ENCODE measurements at places on chromosomes 4 and X.

GRCh38 chrX:38860106-38861013, 59.1 kb downstream of the MID1IP1 start:
- DNase-seq: no peak

GRCh38 chr4:20612313-20612712, 87.9 kb upstream of the PACRGL start:
- no peak for DNase-seq

DNA sequence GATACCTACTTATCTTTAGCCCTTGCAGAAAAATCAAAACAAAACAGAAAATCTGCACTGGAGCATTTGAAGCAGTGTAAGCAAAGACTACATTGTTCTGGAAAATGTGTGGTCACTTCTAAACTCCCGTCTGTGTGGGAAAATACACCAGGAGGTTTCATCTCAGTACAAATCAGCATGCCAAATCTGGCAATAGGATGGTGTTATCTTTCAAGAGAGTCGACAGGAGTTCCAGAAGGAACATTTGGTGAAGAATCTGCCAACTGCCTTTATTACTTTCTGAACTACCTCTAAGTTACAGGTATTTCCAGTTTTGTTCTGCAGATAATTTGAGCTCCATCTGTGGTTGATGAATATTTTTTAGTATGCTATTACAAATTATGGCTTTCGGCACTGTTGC, 1348.0 kb downstream of the RAPGEF2 start:
- no peak for DNase-seq

DNA sequence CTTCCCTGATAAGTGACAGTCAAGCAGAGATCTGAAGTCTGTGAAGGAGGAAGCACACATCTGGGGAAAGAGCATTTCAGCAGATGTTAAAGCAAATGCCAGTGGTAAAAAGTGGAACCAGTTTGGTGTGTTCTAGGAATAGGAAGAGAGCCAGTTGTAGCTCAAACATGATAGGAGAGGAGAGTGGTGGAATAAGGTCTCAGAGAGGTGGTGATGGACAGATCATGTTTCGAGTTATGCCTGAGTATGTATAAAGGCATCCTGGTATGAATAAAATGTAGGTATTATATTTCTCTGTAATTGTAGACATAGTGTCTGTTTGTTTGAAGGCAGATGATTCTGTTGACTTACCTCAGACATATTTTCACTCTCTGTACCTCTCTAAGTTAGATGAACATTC, 89.1 kb downstream of the LARP7 start:
- no peak for DNase-seq

DNA sequence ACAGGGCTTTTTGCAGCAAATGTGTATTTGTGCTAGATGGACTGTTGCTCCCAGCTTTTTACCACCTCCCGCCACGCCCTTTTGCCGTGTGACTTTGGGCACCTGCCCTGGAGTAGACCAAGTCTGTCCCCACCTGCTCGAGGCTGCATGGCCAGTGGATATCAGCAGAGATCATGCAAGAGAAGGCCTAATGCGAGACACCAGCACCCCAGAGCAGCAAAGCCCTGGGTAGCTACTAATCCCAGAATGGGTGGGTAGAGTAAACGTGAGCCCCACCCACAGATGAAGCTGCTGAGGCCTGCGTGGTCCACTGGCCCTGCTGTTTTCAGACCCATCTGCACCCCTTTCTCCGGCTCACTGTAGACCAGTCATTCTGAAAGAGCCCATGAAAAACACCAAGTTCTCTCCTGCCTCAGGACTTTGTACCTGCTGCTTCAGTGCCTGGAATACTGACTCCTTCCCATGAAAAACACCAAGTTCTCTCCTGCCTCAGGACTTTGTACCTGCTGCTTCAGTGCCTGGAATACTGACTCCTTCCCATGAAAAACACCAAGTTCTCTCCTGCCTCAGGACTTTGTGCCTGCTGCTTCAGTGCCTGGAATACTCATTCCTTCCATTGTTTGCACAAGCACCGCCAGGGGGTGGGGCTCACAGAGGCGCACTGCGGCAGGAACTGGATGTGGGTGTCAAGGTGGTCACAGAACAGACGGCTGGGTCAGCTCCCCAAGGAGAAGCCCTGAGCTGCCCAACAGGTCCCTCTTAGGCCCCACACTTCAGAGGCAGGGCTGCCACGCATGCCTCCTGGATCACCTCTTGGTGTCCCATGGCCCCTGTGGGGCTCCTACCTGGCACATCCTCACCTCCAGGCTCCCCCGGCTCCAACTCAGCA, 5.1 kb upstream of the TNIP2 start:
- DNase-seq: no peak

GRCh38 chr4:23245203-23245832, 552.6 kb downstream of the GBA3 start:
- DNase-seq: no peak

DNA sequence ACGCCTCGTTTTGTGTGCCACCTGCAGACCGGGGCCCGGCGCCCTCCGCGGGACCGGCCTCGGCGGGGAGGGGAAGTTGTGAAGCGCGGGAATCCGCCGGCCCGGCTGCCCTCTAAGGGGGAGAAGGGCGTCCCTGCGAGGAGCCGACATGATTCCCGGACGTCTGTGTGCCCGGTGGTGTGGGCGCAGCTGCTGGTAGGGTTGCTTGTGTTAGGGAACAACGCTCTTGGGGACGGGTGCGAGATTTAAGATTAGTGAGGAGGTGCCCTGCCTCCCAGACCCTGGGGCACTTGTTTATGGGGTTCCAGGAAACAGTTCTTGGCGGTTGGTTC, 627 bp downstream of the CDKN2AIP start:
- no peak for DNase-seq

DNA sequence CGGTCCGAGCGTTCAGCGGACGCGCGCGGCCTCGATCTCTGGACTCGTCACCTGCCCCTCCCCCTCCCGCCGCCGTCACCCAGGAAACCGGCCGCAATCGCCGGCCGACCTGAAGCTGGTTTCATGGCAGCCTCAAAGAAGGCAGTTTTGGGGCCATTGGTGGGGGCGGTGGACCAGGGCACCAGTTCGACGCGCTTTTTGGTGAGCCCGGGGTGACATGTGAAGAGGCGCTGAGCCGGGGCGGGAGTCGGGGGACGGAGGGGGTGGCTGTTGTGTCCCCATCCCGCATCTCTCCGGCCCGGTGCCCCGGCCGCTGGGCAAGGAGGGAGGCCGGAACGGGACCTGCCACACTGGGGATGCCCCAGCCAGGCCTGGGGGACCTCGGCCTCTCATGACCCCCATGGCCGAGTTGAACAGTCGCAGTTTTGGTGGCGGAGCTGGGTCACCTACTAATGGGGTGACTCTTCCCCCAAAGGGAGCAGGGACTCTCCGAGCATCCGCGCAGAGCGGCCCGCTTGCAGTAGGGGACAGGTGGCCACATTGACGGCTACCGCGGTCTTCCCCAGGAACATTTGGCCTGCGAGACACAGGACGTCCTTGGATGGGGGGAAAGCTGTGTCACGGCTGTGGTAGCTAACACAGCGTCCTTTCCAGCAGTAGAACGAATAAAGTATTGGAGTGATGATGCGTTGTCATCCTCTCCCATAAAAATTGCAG, at the start of gene GK:
TSS of gene GK (plus strand) at position 9 of the 717 bp plus-strand sequence. CDS start at position 124, 115 bp downstream.
- DNase-seq: no peak

DNA sequence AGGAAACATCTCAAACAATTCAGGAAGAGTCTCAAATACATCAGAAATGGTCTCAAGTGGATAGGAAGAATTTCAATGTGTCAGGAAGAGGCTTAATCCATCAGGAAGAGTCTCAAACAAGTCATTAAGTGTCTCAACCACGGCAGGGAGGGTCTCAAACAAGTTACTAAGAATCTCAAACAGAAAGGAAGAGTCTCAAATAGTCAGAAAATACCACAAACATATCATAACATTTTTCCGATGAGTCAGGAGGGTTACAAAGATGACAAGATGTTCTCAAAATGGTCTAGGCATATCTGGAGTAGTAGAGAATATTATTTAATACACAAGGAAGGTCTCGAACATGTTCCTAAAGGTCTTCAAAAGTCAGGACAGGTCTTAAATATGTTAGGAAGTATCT, 109.3 kb upstream of the USP9X start:
- no peak for DNase-seq

- DNase-seq: no peak
Observed at GRCh38 chrX:4878640-4879039, 1165.2 kb upstream of the PRKX start.

DNA sequence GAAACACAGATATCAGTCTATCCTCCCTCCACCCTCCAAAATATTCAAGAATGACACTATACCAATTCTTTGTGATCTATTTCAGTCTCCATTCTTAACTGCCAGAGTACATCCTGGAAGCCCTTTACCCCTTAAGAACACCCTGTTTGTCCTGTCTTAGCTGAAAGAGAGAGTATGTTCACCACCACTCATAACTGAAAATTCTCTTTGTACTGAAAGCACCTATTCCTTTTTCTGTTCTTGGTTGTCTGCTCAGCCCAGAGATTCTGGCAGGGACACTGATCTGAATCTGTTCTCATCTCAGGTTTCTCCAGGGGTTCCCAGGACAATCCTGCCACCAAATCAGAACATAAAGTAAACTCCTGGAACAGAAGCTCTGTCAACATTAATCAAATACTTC, 25.4 kb upstream of the EREG start:
- DNase-seq: no peak

DNA sequence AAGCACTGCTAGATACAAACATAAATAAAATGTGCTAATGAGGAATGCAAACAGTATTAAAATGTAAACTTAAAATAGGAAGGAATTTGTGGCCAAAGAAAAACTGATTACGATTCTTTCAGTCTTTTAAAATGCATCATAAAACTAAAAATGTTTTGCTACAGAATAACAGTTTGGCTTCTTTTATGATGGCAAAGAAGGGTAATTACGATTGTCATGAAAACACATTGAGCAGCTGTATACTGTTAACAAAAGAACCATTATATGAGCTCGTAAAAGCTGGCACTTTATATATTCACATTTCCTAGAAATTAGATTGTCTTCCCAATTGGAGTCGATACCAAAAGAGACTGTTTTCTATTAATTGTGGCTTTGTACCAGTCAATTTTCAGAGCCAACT, 290.4 kb downstream of the NR3C2 start:
- no peak for DNase-seq

- DNase-seq: peak; percentile 9
Observed at GRCh38 chr4:123741906-123742305, 345.3 kb downstream of the SPRY1 start.

GRCh38 chr4:22384154-22384553, 131.7 kb downstream of the ADGRA3 start:
- DNase-seq: no peak

DNA sequence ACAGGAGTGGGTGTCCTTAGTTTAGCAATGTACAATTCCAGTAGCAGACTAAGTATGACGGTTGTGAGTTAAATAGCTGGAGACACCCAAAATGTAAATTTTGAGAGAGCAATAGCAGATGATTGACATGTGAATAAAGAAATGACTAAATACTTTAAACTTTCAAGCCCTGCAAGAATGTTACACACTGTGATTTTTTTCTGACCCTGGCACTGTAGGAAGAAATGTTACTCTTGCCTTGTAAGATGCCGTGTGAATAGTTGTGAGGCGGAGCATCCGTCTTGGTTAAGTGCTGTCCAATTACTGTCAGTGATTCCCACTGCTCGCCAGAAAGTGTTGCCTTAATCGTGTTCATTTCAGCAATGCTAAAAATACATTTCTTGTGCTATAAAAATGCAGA, 1248.1 kb downstream of the RAPGEF2 start:
- no peak for DNase-seq

GRCh38 chr4:151324124-151324751, 1.2 kb downstream of the SH3D19 start:
- DNase-seq: no peak

DNA sequence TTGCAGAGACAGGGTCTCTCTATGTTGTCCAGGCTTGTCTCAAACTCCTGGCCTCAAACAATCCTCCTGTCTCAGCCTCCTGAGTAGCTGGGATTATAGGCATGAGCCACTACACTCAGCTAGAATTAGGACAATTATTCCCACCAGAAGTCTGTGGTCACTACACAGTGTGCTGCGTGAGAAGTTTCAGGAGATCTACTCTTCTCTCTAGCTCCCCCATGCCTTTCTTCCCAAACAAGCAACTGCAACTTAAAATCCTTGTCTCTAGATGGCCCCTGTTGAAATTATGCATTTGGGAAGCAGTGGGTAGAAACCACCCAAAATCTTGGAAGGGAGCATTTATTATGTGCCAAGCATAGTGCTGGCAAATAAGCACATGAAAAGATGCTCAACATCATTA, 21.1 kb upstream of the MAP7D3 start:
- no peak for DNase-seq

GRCh38 chrX:9467146-9467545, 2.3 kb downstream of the TBL1X start:
- no peak for DNase-seq

- DNase-seq: no peak
Observed at GRCh38 chr4:150238591-150238990, 160.3 kb downstream of the DCLK2 start.

DNA sequence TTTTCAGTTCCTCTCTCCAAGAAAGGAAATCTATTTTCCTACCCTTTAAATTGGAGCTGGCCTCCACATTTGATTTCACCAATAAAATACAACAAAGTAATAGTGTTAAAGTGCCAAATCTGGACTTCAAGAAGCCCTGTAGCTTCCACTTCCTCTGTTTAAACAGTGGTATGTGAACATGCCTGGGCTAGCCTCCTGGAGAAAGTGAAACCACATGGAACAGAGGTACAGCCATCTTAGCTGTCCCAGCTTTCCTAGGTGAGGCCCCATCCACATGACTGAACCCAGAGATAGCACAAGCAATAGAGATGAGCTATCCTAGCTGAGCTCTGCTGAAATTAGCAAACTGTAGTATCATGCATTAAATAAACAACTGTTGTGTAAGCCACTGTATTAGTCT, 131.8 kb upstream of the VCX start:
- no peak for DNase-seq

- no peak for DNase-seq
Observed at GRCh38 chr4:117477925-117478324, 392.5 kb upstream of the TRAM1L1 start.

DNA sequence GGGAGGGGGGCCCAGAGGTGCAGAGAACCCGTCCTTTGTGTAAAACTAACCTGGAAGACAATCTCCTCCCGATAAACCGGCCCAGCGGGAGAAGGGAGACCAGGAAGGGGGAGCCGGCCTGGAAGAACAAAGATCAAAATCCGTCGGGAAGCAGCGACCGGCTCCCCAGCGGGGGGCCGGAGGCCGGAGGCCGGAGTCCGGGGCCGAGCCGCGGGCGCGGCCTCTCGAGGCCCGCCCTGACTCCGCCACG, 552 bp downstream of the ZDHHC9 start:
- no peak for DNase-seq

DNA sequence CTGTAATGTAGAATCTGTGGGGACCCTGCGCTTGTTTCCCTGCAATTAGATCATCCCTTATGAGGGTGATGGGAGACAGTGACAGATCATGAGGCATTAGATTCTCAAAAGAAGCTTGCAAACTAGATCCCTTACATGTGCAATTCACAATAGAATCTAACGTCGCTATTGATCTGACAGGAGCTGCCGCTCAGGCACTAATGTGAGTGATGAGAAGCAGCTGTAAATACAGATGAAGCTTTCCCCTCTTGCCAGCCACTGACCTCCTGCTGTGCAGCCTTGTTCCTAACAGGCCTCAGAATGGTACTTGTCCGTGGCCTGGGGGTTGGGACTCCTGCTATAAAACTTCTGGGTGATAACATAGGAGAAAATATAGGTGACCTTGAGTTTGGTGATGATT, 1076.8 kb downstream of the PDHA2 start:
- no peak for DNase-seq

All from fibroblast of skin of left biceps (primary cell).